ENCODE measurements at places on chromosomes 2 and 18.
A peak's percentile ranks its signal among the peaks of the same experiment; 100 is the strongest.

GRCh38 chr2:202400941-202401340 is 24.8 kb downstream of the BMPR2 start:
- H3K4me1 ChIP-seq, result no peaks in the 10 kb centered on the region
- DNase-seq, result no peak
- no peak overlapping the region for H3K4me3 ChIP-seq
- no peaks in the 10 kb centered on the region for H3K27me3 ChIP-seq

DNA sequence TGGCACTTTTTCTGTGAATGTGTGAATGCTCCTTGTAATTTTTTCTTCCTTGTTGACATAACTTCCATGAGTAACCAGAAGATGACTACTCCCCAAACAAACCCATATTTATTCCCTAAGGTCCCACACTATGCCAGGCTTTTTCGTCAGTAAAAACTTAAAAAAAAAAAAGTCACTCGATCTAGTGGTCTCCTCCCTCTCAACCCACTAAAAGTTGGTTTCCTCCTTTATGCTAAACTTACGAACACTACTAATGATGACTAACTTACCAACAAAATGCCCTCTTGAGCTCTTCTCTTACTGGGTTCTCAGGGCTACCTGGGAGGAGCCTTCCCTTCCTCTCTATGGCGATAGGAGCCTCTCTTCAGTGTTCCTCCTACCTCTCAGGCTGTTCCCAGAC is 18.2 kb downstream of the ACVR1 start:
- H3K4me1 ChIP-seq, result peaks cover 3% of the 10 kb centered on the region
- no peak for DNase-seq
- H3K4me3 ChIP-seq, result no peak overlapping the region
- H3K36me3 ChIP-seq, result no peaks in the 10 kb centered on the region
- no peaks in the 10 kb centered on the region for H3K27me3 ChIP-seq

DNA sequence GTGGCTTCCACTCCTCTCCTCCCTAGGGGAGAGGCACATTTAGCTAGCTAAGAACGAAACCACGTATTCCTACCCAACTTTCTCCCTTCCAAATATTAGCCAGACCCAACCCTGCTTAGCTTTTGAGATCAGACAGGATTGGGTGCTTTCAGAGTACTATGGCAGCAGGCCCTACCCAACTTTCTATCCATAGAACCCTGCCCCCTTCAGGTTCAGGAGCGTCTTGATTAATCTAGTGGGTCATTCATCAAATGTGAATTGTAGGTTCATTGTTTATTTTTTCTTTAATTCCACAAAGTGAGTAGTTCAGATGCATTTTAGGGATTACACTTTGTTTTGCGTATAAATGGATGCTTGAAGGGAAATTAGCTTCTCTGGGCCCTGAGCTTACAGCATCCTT is 188.3 kb downstream of the MIB1 start:
- no peak for DNase-seq
- H3K36me3 ChIP-seq, result no peaks in the 10 kb centered on the region
- no peaks in the 10 kb centered on the region for H3K27me3 ChIP-seq
- peaks cover 14% of the 10 kb centered on the region for H3K4me1 ChIP-seq

DNA sequence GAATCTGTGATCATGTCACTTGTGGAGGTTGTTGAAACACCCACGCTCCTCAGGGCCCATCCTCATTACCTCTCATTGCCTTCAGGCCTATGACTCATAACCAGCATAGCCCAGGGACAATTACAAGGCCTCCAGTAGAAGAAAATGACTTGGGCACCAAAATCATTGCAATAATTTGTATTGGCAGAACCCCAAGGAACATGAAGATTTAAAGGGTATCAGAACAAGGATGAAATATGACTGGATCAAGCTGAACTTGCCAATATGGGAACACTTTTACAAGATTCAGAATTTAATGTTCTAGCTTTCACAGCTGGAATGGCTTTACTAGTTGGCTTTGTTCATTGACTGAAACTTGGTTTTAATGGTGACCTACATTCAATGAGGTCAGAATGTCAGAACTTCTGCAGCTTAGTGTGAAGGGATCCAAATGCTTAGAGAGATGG is 156.4 kb downstream of the COPS8 start:
- no peaks in the 10 kb centered on the region for H3K27me3 ChIP-seq
- DNase-seq, result no peak
- no peak overlapping the region for H3K4me3 ChIP-seq
- no peak overlapping the region for H3K27ac ChIP-seq

- no peaks in the 10 kb centered on the region for H3K27me3 ChIP-seq
- H3K4me1 ChIP-seq, result peaks cover 8% of the 10 kb centered on the region
- H3K36me3 ChIP-seq, result no peaks in the 10 kb centered on the region
- no peak overlapping the region for H3K4me3 ChIP-seq
- no peak overlapping the region for H3K27ac ChIP-seq
These were observed 67.5 kb upstream of the FN1 start for GRCh38 chr2:215503381-215503780.

GRCh38 chr2:172551271-172551670 is 4.6 kb upstream of the PDK1 start:
- H3K4me1 ChIP-seq, result no peaks in the 10 kb centered on the region
- H3K36me3 ChIP-seq, result peaks cover 4% of the 10 kb centered on the region
- H3K27ac ChIP-seq, result no peak overlapping the region

- H3K27ac ChIP-seq, result no peak overlapping the region
- H3K27me3 ChIP-seq, result no peaks in the 10 kb centered on the region
- no peak overlapping the region for H3K4me3 ChIP-seq
These were observed 255.4 kb downstream of the EXOC6B start for GRCh38 chr2:72570413-72570812.

DNA sequence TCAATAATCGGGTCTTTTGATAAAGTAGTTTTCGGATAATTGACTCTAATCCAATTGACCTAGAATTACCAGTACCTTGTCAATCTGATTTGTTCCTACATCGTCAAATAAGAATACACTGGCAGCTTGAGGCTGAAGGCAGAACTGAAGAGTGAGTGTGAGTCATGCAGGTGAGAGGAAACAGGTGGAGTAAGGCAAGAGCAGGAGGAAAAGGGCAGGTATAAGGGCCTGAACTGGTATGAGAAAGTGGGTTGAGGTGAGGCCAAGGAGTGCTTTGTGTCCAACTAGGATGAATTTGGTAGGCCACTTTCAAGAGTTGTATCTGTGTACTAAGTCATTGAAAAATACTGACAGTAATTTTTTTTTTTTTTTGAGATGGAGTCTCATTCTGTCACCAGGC is 186.0 kb downstream of the ZNF385B start:
- H3K27me3 ChIP-seq, result no peaks in the 10 kb centered on the region
- H3K4me3 ChIP-seq, result no peak overlapping the region
- no peaks in the 10 kb centered on the region for H3K36me3 ChIP-seq

- H3K36me3 ChIP-seq, result no peaks in the 10 kb centered on the region
- no peaks in the 10 kb centered on the region for H3K27me3 ChIP-seq
- no peak overlapping the region for H3K27ac ChIP-seq
- H3K4me1 ChIP-seq, result peaks cover 8% of the 10 kb centered on the region
- DNase-seq, result peak; percentile 81
These were observed 59.1 kb upstream of the TMEM178A start for GRCh38 chr2:39606585-39606984.

- no peak overlapping the region for H3K27ac ChIP-seq
- no peak for DNase-seq
- no peak overlapping the region for H3K4me3 ChIP-seq
- H3K36me3 ChIP-seq, result no peaks in the 10 kb centered on the region
- no peaks in the 10 kb centered on the region for H3K27me3 ChIP-seq
These were observed 45.7 kb upstream of the RALBP1 start for GRCh38 chr18:9429662-9429993.

- DNase-seq, result no peak
- no peaks in the 10 kb centered on the region for H3K4me1 ChIP-seq
- H3K4me3 ChIP-seq, result no peak within 1 kb of the TSS
- no peaks in the 10 kb centered on the region for H3K27me3 ChIP-seq
- no peak within 1 kb of the TSS for H3K27ac ChIP-seq
These were observed at the start of gene UGT1A3 for GRCh38 chr2:233728723-233729301. Gene UGT1A3, plus strand, starts transcription at chr2:233729042. Its CDS starts 85 bp downstream, at chr2:233729127.

GRCh38 chr2:169254774-169255173 is 107.6 kb downstream of the LRP2 start:
- H3K27me3 ChIP-seq, result no peaks in the 10 kb centered on the region
- H3K36me3 ChIP-seq, result no peaks in the 10 kb centered on the region
- DNase-seq, result no peak
- no peak overlapping the region for H3K27ac ChIP-seq
- no peaks in the 10 kb centered on the region for H3K4me1 ChIP-seq

DNA sequence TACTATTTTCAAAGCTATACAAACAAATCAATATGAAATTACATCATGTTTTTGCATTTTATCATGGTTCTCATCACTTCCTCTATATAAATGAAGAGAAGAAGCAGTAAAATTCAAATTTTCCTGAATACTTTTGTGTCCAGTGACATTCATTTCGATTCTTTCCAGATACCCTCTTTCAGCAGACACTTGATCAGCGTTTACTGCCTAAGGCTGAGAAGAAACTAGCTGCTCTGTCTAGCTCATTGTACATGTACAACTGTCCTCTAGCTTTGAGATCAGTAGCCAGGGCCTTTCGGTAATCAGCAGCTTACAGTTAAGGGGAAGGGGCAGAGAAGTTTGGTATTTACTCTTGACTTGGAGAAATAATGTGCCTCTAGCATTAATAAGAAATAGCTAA is 4.8 kb downstream of the VRK2 start:
- no peaks in the 10 kb centered on the region for H3K4me1 ChIP-seq
- H3K27ac ChIP-seq, result no peak overlapping the region
- no peaks in the 10 kb centered on the region for H3K27me3 ChIP-seq
- no peak overlapping the region for H3K4me3 ChIP-seq
- peaks cover 23% of the 10 kb centered on the region for H3K36me3 ChIP-seq
- DNase-seq, result no peak

DNA sequence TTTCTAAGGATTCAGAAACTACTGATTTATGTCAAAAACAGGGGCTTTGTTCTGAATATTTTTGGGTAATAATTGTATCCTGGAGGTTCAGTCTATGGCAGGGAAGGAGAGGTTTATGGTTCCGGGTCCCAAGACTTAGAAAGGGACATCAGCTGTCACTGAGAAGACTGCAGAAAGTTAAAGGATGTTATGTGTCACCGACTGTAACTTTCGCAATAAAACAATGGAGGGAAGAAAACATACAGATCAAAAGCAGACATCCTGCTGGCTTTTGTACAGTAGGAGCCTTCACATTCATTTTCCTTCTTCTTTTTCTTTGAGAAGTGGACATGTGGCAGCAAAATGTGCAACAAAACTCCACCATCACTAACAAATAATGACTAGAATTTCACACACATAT is 900.7 kb upstream of the SOX11 start:
- H3K36me3 ChIP-seq, result no peaks in the 10 kb centered on the region
- H3K4me1 ChIP-seq, result no peaks in the 10 kb centered on the region
- H3K27me3 ChIP-seq, result no peaks in the 10 kb centered on the region
- DNase-seq, result no peak
- no peak overlapping the region for H3K27ac ChIP-seq

GRCh38 chr2:76958749-76959148 is 563.4 kb downstream of the LRRTM4 start:
- no peaks in the 10 kb centered on the region for H3K4me1 ChIP-seq
- no peak overlapping the region for H3K4me3 ChIP-seq
- no peaks in the 10 kb centered on the region for H3K27me3 ChIP-seq
- H3K36me3 ChIP-seq, result no peaks in the 10 kb centered on the region

GRCh38 chr2:43604674-43605073 is 8.8 kb upstream of the THADA start:
- DNase-seq, result no peak
- H3K4me3 ChIP-seq, result no peak overlapping the region
- no peak overlapping the region for H3K27ac ChIP-seq
- H3K27me3 ChIP-seq, result no peaks in the 10 kb centered on the region
- no peaks in the 10 kb centered on the region for H3K4me1 ChIP-seq
- H3K36me3 ChIP-seq, result no peaks in the 10 kb centered on the region

- no peaks in the 10 kb centered on the region for H3K36me3 ChIP-seq
- no peaks in the 10 kb centered on the region for H3K4me1 ChIP-seq
- H3K27ac ChIP-seq, result peak overlapping the region; percentile 77
- H3K4me3 ChIP-seq, result no peak overlapping the region
- H3K27me3 ChIP-seq, result no peaks in the 10 kb centered on the region
These were observed 116.7 kb downstream of the LPIN1 start for GRCh38 chr2:11863103-11863502.

DNA sequence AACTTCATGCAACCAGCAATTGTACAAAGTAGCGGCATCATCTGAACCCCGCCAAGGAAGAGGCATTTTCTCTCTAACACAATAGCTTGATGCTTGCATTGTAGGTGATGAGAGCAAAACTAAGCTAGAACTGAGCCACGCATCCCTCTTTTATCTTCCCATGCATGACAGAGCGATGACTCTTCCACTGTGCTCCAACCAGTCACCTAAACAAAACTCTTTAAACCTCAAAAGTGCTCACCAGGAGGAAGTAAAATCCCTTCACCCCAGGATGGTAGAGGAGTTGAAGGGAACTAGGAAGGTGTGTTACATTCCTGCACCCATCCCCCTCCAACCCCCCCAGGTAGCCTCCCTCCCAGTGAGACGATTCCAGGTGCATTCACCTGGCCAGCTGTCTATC is 59.7 kb upstream of the SALL3 start:
- DNase-seq, result no peak
- no peaks in the 10 kb centered on the region for H3K4me1 ChIP-seq
- H3K27ac ChIP-seq, result no peak overlapping the region
- no peaks in the 10 kb centered on the region for H3K27me3 ChIP-seq

DNA sequence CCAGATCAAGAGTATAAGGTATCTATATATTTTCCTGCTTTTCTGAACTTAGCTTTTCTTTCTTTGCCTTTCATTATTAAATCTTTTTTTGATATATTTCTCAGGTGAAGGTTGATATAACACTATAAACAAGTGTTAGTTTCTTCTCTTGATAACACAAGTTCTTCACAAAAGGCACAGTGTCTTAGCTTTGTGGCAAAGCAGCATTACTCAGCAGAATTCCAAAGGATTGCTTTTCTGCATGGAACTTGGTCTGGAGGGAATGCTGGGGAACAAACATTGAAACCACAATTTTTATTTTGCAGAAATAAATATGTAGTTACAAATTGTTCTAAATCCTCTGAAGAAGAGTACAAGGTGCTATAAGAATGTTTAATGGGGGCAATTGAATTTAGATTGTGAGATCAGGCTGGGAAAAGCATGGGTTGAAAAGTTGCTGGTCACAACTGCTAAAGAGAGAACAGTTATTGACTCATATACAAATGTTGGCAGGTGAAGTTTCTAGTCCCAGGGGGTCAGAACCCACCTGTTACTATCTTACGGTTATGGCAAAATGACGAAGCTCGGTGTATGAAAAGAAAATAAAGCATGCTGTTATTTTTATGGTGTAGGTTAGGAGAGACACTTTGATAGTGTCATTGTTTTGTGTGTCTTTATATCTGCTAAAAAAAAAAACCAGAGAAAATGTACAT is 68.2 kb downstream of the UBR3 start:
- H3K36me3 ChIP-seq, result no peaks in the 10 kb centered on the region
- H3K27ac ChIP-seq, result no peak overlapping the region
- no peaks in the 10 kb centered on the region for H3K27me3 ChIP-seq
- no peak for DNase-seq
- H3K4me1 ChIP-seq, result no peaks in the 10 kb centered on the region

DNA sequence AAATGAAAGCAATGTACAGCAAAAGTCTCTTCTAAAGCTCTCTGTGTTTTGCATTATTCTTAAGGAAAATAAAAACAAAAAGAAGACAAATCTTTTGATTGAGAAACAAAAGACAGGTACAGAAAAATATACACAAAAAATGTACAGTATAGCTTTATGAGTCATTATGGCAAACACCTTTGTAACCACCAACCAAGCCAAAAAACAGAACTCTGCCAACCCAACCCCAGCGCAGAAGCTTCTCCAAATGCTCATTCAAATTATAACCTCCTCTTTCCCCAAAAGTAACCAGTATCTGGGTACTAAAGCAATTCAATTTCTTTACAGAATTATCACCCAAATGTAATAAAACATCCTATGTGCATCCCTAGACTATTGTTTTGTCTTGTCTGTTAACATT is 255.9 kb upstream of the STON1 start:
- no peak overlapping the region for H3K27ac ChIP-seq
- H3K27me3 ChIP-seq, result no peaks in the 10 kb centered on the region
- no peak overlapping the region for H3K4me3 ChIP-seq
- no peaks in the 10 kb centered on the region for H3K36me3 ChIP-seq
- no peak for DNase-seq
